Sigmoid colon (tissue), 7 donors: ENCODE measurements at places on chromosomes 16 and 17.

GRCh38 chr16:23469814-23470213, 16.8 kb upstream of the COG7 start:
- no peak for DNase-seq
- no peak overlapping the region for H3K27ac ChIP-seq
- H3K27me3 ChIP-seq = no peaks in the 10 kb centered on the region
- no peak overlapping the region for H3K4me3 ChIP-seq
- no peaks in the 10 kb centered on the region for H3K4me1 ChIP-seq
- peaks cover 96% of the 10 kb centered on the region for H3K36me3 ChIP-seq

GRCh38 chr17:70169709-70170597, 621 bp downstream of the KCNJ2 start:
- H3K27ac ChIP-seq = peak overlapping the region; percentile 88
- H3K36me3 ChIP-seq = no peaks in the 10 kb centered on the region
- DNase-seq = peak; percentile 64
- H3K4me3 ChIP-seq = peak overlapping the region; percentile 65

DNA sequence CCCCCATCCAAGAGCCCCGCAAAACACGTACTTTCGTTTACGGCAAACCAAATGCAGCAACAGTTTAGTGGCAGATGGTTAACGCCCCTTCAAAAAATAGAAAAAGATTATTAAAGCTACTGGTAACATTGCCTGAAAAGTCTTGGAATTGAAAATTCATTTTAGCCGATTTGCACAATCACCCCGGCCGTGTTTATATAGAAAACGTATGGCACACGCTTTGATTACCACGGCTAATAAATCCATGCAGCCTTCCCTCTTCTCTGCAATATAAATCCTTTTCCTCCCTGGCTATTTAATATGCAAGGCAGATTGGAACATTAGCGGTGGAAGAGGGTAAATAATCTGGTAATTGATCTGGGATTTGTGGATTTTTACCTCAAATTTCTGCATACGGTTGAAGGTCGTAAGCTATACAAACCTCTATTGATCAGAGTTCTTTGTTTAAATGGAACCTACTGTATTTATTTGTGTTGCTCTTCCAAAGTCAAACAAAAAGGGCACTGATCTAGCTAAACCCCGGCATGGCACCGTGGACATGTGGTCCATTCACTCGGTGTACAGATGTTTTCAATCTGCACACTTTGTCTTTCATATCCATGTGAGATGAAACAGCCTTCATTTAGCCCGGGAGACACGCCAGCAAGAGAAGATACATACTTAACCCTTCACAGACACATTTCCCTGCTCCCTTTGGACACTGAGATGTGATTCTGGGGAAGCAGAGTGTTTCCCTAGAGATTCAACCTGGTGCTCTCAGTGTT, 238.1 kb upstream of the MAF start:
- H3K27me3 ChIP-seq = no peaks in the 10 kb centered on the region
- no peak overlapping the region for H3K4me3 ChIP-seq
- H3K27ac ChIP-seq = peak overlapping the region; percentile 31
- no peak for DNase-seq

DNA sequence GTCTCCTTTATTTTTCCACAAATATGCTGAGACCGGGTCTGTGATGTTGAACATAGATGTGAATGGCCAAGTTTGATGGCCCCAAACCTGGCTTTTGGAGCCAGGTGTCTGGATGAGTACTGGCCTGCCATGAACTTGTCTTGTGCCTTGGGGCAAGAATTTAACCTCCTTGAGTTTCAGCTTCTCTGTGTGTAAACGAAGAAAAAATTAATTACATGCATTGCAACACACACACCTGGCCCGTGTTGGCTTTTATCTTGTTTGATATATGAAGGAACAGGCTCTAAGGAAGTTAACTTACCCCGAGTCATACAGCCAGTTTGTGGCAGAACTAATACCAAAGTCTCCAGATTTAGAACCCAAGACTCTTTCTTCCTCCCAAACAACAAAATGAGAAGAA, 13.1 kb downstream of the FBXO39 start:
- DNase-seq = no peak
- no peak overlapping the region for H3K4me3 ChIP-seq
- no peaks in the 10 kb centered on the region for H3K4me1 ChIP-seq
- H3K27me3 ChIP-seq = no peaks in the 10 kb centered on the region
- no peaks in the 10 kb centered on the region for H3K36me3 ChIP-seq
- no peak overlapping the region for H3K27ac ChIP-seq

DNA sequence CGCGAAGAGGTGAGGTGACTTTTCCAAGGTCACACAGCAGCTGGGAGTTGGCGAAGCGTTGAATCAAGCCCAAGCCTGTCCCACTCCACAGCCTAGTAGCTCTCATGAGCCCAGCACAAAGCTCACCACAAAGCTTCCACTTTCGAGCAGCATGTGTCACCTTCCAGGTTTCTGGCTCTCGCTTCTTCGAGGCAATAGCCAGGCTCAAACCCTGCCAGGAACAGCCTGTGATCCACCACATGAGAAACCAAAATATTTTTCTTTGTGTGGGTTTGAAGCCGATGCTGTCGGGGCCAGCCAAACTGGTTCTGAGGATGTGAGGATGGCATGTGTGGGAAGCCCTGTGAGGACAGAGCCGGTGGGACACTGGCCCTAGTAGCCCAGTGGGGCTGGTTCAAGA, 68.1 kb downstream of the COG7 start:
- no peak overlapping the region for H3K27ac ChIP-seq
- no peak for DNase-seq
- H3K27me3 ChIP-seq = no peaks in the 10 kb centered on the region
- no peaks in the 10 kb centered on the region for H3K4me1 ChIP-seq
- H3K4me3 ChIP-seq = no peak overlapping the region

GRCh38 chr16:38941-39892, 14.2 kb downstream of the POLR3K start:
- no peaks in the 10 kb centered on the region for H3K36me3 ChIP-seq
- H3K27me3 ChIP-seq = no peaks in the 10 kb centered on the region
- H3K27ac ChIP-seq = no peak overlapping the region
- no peaks in the 10 kb centered on the region for H3K4me1 ChIP-seq
- DNase-seq = no peak

DNA sequence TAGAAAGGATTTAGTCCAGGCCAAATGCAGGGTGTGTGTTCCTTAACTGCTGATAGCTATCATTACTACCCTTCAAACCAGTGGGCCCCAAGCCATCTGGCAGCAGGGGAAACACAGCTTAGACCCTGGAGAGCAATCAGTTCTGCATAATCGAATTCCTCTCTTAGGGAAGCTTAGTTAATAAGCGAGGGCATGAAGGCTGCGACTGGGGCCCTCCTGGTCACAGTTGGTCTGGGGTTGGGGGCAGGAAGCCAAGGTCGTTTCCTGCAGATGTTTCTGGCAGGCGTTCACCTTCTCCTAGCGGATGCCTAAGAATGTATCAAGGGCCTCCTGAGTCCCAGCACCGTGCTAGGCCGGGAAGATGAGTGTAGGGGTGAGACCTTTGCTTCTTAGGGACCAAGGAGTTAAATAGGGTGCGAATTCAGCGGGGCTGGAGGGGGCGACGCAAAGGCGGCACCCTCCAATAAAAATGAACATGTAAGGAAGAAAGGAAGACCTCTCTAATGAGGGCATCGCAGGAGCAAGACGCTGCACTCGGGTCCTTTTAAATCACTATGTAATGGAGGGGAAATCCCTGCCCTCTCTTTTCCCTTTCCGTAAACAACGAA, 16.5 kb upstream of the EEF2K start:
- H3K27me3 ChIP-seq = no peaks in the 10 kb centered on the region
- H3K36me3 ChIP-seq = no peaks in the 10 kb centered on the region
- peak overlapping the region; percentile 60 for H3K4me3 ChIP-seq
- peaks cover 30% of the 10 kb centered on the region for H3K4me1 ChIP-seq
- peak; percentile 86 for DNase-seq
- H3K27ac ChIP-seq = peak overlapping the region; percentile 90
